ENCODE measurements at places on chromosomes 12 and 14.

DNA sequence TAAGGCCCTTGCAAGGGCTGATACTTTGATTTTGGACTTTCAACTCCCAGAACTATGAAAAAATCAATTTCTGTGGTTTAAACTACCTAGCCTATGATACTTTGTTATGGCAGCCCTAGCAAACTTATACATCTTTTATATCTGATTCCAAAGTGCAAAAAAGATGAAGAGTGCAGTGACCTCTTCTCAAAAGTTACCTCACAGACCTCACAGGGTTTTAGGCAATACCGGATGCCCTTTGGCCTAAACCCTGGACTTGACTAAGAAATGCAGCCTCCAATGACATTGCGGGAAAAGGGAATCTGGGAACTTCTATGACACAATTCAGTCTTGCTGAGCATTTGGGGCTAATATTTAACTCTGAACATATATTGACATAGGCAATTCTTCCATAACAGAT lies 63.3 kb downstream of the IGF1 start:
- DNase-seq = no peak

GRCh38 chr12:108333898-108334699 lies 5.0 kb downstream of the CMKLR1 start:
- peak; percentile 3 for DNase-seq

- DNase-seq = no peak
Observed at GRCh38 chr12:83538361-83538965, 851.8 kb downstream of the TMTC2 start.

DNA sequence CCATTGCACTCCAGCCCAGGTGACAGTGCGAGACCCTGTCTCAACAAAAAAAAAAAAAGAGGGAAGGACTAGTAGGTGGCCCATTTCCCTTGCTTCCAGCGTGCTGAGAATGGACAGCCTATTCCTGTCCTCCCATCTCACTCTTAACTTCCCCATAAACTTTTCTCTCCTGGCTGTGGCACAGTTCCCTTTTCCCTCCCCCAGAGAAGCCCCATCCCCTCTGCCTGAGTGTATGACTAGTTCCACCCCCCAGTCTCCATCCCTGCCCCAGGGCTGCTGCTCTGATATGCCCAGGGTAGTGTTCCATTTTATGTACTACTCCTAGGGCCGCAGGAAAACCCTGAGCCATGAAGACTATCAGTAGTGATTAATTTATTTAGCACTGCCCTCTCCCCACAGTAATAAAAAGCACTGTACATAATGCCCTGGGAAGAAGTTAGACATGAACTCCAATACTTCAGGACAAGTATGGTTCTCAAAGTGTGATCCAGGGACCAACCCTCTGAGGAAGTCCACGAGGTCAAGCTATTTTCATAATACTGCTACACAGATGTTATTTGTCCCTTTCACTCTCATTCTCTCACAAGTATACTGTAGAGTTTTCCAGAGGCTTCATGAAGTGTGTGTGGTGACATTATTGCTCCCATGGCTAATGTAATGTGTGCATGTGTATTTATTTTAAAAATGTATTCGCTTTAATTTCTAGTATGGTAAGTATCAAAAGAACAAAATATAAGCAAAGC lies 11.5 kb upstream of the CHD4 start:
- DNase-seq = no peak

- no peak for DNase-seq
Observed at GRCh38 chr14:60618241-60618640, 31.0 kb downstream of the SIX1 start.

- DNase-seq = no peak
Observed at GRCh38 chr12:106845902-106846301, 71.4 kb downstream of the RIC8B start.

DNA sequence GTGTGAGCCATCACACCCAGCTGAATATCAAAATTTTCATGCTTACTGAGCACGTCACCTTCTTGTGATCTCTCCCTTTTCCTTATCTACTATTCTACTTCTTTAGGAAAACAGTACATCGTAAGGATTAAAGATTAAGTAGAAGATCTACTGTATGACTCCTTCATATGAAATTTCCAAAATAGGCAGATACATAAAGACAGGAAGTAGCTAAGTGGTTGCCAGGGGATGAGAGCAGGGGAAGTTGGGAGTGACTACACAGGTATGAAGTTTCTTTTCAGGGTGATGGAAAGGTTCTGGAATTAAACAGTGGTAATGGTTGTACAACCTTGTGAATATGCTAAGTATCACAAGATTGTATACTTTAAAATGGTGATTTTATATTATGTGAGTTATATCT lies 36.5 kb upstream of the CERS5 start:
- no peak for DNase-seq

DNA sequence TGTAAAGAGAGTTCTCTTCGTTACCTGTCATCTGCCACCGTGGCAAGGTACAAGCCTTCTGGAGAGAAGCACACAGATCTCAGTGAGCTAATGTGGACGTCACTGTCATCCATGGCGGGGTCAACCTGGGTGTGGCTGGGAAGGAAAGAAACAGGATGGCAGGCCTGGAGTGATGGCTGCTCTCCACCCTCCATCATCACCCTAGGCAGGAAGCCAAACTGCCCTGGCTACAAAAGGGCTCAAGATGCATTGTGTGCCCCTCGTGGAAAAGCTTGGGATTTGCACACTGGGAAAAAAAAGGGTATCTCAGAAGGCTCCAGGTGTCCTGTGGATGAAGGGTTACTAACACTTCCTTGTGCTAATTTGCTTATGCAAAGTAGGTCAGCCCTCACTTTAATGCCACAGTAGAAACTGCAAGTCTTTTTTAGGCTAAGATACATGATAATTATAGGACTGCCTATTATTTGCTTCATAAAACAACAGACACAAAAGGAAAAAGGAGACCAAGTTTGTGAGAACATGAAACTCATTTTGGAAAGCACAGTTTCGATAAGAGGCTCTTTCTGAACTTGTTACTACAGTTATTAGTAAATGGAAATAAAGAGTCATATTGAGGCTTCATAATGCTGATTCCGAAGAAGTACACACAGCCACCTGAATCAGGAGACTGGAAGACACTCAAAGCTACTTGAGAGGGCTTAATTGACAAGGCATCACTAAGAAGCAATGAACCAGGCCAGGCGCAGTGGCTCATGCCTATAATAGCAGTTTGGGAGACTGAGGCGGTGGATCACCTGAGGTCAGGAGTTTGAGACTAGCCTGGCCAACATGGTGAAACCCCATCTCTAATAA lies 18.9 kb downstream of the RFC5 start:
- no peak for DNase-seq
